ENCODE measurements at places on chromosomes 16 and 17.

DNA sequence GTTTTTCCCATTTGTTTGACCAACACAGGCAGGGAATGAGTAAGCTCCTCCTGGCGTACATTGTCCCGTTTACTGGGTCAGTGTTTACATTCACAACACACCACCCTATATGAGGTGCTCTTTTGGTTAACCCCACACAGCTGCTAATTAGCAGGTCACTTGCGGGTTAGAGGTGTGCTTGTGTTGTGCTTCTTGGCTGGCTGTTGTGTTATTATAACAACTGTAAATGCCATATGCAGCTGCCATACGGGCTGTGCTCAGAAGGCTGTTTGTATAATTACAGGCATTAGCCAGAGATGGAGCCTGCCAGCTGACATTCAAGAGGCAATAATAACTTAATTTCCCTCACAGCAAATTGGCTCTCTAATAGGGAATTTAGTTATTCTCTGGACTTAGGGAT, 205.1 kb upstream of the ELAC2 start:
- no peak for DNase-seq

GRCh38 chr17:27771586-27771985, 28.7 kb downstream of the NOS2 start:
- DNase-seq = no peak

DNA sequence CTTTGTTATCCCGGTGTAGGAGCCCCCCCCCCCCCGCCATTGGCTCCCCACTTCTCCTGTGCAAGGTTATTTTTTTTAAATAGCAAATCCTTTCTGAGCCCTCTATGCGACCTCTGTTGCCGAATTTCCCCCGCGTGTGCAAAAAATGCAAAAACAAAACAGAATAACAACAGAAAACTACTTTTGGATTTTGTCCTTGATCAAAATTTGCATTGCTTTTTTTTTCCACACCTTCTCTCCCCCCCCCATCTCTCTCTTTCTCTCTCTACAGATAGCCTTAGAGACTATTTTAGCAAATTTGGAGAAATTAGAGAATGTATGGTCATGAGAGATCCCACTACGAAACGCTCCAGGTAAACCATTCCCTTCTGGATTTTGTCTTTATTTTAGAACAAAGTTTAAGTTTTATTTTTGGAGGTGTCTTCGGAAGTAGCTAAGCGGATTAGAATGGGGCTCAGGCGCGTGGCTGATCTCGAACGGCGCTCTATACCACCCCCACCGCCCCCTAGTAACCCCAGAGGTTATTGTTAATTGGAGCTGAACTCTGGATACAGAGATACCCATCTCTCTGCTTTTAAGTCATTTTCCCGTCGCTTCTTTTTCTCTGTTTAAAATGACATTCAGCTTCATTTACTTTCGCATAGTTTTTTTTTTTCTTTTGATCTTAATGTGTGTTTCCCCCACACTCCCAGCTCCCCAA, 1.0 kb downstream of the MSI2 start:
- DNase-seq = peak; percentile 18

- DNase-seq = no peak
These were observed 6.5 kb upstream of the ABR start for GRCh38 chr17:1186214-1186820.

DNA sequence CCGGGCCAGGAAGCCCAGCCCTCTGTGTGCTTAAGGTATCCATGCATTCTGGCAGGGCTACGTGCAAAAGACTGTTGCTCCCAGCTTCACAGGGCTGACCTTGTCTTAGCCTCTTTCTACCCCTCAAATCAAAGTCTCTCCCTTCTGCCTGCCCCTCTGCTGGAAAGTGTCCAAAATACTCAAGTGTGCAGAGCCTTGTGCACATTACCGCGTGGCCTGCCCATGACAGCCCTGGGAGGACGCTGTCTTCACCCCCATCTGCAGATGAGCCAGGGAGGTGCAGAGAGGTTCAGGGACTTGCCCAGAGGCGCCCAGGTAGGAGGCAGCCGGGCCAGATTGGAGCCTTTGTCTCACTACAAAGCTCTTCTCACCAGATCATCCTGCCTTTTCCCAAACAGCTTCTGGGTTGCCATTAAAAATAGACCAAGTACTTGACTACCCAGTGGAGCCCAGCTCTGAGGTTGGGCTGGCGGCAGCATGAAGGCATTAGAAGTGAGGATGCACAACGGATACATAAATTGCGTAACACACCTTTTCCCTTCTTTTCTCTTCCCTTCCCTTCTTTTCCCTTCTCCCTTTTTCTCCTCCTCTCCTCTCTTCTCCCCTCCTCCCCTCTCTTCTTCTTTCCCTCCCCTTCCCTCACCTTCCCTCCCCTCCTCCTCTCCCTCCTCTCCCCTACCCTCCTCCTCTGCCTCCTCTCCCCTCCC, 3.5 kb downstream of the CACNG4 start:
- no peak for DNase-seq

- no peak for DNase-seq
These were observed 46.9 kb upstream of the NKD1 start for GRCh38 chr16:50501251-50501650.

Measured in NCI-H526 treated with DMSO at 0.1 percent for 48 hours (cell line).